Left lobe of liver (tissue), 2 donors: ENCODE measurements at places on chromosomes 1 and 21.

GRCh38 chr1:200468264-200469001 is 58.6 kb upstream of the ZNF281 start:
- DNase-seq: no peak

- no peak for DNase-seq
Observed at GRCh38 chr21:37139902-37140301, 66.8 kb downstream of the TTC3 start.

DNA sequence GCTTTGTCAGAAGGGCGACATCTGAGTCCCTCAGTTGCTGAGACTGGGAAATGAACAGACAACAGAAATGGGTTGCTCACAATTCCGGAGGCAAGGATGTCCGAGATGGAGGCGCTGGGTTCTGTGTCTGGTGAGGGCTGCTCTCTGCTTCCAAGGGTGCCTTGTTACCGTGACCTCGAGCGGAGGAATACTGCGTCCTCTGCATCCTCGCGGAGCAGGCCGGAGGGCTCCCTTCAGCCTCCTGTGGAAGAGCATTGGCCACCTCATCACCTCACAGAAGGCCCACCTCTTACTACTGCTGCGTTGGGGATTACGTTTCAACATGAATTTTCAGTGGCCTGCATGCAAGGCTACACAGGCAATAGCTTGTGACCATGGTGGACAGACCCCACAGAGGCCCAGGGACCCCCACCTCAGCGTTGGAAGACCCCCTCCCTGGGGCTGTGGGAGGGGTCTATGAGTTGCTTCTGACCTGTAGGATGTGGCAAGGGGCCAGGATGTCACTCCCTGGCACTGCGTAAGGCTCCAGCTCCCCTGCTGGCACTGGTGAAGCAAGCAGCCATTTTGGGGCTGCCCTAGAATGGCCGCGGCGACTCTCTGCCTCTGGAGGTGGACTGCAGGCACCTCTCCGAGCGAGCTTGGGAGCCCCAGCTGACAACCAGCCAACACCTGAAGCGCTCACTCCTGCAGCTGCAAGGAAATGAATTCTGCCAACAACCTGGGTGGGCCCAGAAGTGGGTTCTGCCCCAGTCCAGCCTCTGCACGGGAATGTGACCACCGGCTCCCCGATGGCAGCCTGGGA is 36.3 kb upstream of the COL6A1 start:
- no peak for DNase-seq

DNA sequence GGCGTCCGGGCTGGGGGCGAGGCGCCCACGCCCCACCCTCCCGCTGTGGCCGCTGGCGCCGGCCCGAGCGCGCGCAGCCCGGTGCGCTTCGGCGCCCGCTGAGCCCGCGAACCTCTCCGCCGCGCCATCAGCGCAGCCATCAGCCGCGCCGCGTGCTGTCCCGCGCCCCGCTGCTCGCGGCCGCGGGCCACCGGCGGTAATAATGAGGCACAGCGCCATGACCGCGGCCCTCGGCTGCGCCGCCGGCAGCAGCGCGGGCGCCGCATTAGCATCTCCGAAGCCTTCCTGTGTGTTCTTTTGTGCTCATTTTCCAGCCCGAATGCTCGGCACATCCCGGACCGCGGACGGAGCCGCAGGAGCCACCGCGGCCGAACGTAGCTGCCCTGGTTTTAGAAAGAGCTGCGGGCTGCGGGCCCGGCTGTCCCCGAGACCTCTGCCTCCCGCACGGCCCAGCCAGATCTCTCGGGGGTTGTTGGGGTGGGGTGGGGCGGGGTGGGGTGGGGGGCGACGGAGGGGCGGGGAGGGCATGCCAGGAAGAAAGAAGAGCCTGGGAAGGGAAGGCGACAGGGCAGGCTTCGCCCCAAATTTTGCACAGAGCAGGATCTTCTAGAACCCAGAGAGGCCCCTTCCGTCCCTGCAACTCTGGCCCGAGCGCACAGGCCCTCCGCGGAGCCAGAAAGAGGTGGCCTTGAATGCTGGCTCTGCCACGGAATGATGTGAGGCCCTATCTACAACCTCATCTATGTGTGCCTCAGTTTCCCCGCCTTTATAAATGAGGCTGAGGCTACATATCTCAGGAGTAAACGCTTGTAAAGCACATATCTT is 55.3 kb downstream of the RRAGC start:
- DNase-seq: no peak
